ENCODE measurements at places on chromosomes 4 and X.

DNA sequence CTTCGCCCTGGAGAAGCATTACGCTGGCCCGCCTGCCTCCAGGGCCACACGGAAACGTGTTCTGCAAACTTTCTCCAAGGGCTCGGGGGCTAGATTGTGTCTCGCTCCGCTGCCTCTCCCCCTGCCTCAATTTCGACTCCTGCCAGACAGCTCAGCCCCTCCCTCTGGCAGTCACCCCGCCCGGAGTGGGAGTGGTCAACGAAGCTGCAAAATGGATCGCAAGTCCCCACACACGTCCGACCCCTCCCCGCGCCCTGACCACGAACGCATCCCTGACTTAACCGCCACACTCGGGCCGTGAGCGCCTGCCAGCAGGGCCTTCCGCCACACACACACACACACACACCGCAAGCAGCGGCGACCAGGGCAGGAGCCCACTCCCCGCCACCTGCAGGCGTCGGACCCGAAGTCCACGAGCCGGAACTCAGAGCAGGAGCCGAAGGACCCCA lies 47.0 kb upstream of the NKAP start:
- DNase-seq = no peak

GRCh38 chr4:96703265-96703664 lies 863.4 kb downstream of the PDHA2 start:
- DNase-seq = no peak

- DNase-seq = no peak
Measured at GRCh38 chr4:62070291-62070852, 870.2 kb downstream of the ADGRL3 start.

- no peak for DNase-seq
Measured at GRCh38 chrX:137823257-137823656, 257.3 kb downstream of the ZIC3 start.

DNA sequence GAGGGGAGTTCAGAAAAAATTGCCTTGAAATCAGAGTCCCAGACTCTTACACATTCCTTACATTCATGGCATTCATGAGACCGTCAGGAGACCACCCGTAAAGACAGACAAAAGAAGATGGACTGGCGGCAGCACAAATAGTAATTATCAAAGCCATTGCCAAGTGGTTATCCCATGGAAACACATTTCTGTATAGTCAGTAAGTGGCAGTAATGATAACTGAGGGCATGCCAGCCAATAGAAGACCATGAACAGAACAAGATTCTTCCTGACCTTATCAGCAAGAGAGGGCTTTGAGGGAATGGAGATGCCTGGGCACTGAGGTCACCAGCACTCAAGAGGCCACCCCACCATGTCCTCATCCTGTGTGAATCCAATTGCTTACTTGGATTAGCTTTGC lies 121.7 kb upstream of the HCCS start:
- DNase-seq = no peak

DNA sequence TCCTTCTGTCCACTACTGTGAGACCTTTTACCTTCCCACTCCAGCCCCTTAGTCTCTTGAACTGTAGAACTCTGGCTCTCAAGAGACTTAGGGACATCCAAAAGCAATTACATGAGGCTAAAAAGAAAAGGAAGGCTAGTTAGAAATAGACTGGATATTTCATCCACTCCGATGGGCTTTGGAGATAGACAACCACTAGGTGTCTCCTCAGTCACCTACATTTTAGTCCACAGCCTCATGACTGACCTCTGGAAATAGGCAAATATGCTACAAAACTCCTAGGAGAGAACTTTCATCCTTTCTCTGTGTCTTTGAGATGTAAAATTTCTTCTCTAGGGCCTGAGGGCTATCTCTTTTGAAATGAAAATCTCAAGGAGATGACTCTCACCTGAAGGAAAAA lies 45.1 kb upstream of the LAMP2 start:
- DNase-seq = no peak

DNA sequence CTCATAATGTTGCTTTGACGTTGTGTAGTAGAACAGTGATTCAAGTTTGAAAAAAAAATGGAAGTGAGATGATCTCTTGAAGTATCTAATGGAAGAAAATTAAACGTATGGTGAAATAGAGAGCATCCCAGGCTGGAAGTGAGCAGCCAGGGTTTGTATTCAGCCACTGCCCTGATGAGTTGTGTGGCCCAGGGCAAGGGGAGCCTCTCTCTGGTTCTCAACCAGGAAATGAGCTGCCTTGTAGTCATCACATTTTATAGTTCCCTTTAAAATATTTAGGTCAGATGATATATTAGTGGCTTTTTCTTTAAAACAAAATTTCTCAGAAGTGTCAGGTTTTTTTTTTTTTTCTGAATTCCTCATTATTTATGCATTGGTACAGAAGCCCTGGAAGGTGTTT lies 150.3 kb downstream of the GPAT3 start:
- DNase-seq = no peak

GRCh38 chrX:49225858-49226257 lies 7.3 kb downstream of the CACNA1F start:
- no peak for DNase-seq

DNA sequence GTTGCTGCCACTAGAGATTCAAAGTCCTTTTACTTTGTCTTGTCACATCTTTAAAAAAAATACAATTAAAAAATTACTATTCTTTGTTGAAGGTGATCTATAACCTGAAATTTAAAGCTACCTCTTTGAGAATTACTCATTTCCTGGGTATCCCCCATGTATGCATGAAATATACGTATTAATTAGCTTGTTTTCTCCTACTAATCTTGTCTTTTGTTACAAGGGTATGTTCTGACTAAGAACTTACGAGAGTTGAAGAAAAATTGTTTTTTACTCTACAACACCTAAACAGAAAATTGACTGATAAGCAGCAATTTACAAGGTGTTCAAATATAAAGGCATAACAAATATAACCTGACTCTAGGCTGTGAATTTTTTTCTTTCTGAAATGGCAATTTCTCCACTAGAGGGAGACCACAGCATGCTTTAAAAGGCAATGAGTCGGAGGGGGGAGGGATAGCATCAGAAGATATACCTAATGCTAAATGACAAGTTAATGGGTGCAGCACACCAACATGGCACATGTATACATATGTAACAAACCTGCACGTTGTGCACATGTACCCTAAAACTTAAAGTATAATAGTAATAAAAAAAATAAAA lies 249.6 kb downstream of the OPHN1 start:
- no peak for DNase-seq

DNA sequence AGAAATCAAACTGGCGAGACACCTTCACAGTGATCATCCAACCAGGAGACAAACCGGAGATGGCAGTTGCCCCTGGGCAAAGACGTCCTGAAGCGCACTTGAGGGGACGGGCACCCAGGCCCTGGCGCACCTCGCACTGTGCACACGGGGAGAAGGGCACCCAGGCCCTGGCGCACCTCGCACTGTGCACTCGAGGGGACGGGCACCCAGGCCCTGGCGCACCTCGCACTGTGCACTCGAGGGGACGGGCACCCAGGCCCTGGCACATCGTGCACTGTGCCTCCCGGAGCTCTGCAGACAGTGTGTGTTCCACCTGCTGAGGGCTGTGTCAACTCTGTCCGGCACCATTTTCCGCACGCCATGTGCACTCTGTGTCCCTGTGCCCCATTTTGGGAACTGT lies 34.6 kb upstream of the CPLX1 start:
- no peak for DNase-seq

- DNase-seq = no peak
Measured at GRCh38 chrX:153739754-153740486, 15.3 kb downstream of the ABCD1 start.

- DNase-seq = no peak
Measured at GRCh38 chr4:8194306-8195242, 4.5 kb upstream of the SH3TC1 start.

DNA sequence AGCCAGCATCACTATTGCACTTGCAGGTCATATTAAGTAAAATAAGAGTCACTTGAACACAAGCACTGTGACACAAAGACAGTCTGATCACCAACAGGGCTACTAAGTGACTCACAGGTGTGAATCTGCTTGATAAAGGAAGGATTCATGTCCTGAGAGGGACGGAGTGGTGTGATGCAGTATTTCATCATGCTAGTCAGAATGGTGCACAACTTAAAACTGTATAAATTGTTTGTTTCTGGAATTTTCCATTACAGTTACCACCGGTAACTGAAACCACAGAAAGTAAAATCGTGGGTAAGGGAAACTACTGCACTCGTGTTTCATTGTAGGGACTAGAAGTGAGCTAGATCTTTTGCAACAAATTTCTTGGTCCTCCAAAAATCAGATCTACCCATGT lies 109.7 kb downstream of the ELOVL6 start:
- DNase-seq = no peak

GRCh38 chr4:5186271-5187064 lies 135.2 kb downstream of the STK32B start:
- DNase-seq = no peak

DNA sequence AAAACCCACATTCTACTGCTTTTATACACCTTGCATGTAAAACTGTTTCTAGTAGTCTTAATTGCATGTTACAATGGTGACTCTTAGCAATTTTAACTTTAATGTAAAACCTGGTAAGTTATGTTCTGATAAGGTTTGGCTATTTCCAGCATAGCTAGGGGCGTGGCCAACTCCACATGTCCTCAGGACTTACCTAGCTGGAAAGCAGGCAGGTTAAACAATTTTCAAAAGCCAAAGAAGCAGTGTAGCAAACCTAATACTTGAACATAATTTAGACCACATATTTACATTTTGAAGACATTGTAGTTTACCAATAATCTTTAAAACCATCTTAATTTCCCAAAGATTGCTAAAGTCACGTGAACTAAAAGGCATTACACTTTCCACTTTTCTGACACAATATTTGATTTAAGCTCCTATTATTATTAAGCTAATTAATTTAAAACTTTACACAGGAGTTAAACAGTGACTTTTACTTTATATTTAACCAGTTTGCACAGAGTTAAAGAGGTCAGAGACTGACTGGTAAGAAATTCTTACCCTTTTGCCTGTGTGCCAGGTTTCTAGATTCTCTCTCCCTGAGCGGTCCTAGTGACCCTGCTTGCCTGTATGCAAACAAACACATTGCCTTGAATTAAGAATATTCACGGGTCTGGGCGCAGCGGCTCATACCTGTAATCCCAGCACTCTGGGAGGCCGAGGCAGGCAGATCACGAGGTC lies 88.2 kb downstream of the GLUD2 start:
- no peak for DNase-seq

DNA sequence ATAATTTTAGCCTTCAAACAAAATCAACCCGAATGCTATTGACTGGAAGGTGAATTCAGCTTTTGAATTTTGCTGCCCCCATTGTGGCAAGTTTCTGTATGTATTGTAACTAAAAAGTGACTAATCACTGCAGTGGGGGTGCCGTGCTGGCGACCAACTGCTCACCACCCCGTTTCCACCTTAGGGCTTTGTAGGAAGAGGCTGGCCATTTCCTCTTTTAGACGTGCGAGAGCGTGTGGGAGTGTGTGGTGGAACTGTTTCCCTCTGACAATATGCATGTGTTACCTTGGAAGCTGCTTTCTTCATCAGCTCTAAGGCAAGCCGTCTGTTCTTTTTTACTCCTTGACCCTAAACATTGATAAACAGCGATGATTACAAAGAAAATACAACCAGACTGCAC lies 78.8 kb downstream of the SEL1L3 start:
- DNase-seq = no peak

Measured in left lobe of liver (tissue), 2 donors.